KBM-7 (cell line): ENCODE measurements at places on chromosomes 1 and 21.

DNA sequence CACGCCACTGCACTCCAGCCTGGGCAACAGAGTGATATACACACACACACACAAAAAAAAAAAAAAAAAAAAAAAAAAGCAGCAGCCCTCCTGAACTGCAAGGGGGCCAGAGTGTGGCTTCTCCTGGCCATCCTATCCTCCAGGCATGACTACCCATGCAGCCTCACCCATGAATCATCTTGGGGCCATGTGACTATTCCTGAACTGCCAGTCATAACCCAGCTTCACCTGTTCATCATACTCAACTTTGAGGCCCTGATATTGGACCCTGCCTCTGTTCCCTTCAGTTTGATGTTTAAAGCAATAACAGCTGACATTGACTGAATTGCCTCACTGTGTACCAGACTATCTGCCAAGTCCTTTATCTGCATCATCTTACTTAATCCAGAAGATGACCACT lies 2.8 kb upstream of the HPCAL4 start:
- DNase-seq: no peak

- no peak for DNase-seq
Observed at GRCh38 chr1:166302989-166303758, 136.4 kb upstream of the FAM78B start.

DNA sequence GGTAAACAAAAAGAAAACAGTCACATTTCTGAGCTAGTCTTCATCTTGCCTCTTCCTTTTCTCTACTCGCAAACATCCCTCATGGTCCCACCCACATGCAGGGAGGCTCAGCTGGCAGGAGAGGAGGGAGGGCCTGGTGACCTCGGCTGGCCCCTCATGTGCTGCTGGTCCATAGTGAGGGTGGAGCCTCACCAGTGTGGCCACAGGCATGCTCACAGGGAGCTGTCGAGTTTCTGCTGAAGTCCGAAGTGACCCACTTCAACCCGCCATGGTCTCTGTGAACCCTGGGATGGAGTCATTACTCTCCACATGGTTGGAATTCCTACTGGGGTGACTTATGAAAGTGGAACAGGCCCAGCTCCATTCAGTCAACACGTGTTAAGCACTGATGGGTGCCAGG lies 253.4 kb downstream of the RHOU start:
- DNase-seq: no peak

DNA sequence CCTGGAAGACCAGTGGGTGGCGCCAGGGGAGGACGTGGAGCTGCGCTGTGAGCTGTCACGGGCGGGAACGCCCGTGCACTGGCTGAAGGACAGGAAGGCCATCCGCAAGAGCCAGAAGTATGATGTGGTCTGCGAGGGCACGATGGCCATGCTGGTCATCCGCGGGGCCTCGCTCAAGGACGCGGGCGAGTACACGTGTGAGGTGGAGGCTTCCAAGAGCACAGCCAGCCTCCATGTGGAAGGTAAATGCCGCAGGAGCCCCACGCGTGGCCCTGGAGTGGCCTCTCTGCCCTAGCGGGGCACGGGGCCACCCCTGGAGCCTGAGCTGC lies 75.2 kb downstream of the OBSCN start:
- no peak for DNase-seq

DNA sequence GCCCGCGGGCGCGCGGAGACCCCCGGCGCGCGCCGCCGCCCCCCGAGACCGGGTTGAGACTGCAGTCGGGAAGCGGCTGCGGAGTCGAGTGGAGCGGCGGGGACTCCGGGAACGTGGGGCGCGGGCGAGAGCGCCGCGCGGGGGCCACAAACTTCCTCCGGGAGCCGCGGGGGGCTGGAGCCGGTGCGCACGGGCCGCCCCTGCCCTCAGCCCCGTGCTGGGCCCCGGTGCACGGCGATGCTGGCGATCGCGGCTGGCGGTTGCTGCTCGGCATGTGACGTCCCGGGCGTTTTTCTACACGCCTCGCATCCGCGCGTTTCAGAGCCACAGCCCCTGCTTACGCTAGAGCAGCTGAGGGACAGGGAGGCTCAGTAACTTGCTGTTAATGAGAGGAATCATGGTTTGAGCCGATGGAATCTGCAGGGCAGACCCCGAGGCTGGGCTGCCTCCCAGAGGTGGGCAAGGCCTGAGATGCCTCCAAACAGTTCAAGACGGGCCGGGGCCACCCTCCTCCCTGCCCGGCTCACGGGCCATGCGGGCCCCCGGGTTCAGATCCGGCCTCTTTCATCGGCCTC lies 520 bp downstream of the TMEM201 start:
- peak; percentile 34 for DNase-seq

- DNase-seq: no peak
Observed at GRCh38 chr1:97721221-97721620, 199.6 kb downstream of the DPYD start.

DNA sequence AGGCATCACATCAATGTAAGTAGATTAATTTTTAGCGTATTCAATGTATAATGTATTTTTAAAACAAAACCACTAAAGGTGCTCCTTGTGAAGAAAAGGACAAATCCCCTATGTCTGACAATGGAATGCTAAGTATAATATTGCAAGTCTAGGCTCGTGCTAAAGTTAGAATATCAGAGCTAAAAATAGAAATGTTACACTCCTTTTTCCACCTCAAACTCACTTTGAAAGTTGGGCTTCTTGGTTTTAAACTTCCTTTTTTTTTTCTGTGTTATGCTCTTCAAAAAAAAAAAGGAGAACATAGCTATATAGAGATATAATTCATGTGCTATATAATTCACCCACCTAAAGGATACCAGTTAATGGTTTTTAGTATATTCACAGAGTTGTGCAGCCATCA lies 3.6 kb upstream of the SERBP1 start:
- peak; percentile 86 for DNase-seq

GRCh38 chr1:226134170-226135058 lies 52.1 kb downstream of the ACBD3 start:
- DNase-seq: no peak

- no peak for DNase-seq
Observed at GRCh38 chr1:188023206-188023605, 1194.5 kb downstream of the PLA2G4A start.

- DNase-seq: no peak
Observed at GRCh38 chr1:61098906-61099437, 16.6 kb downstream of the NFIA start.

DNA sequence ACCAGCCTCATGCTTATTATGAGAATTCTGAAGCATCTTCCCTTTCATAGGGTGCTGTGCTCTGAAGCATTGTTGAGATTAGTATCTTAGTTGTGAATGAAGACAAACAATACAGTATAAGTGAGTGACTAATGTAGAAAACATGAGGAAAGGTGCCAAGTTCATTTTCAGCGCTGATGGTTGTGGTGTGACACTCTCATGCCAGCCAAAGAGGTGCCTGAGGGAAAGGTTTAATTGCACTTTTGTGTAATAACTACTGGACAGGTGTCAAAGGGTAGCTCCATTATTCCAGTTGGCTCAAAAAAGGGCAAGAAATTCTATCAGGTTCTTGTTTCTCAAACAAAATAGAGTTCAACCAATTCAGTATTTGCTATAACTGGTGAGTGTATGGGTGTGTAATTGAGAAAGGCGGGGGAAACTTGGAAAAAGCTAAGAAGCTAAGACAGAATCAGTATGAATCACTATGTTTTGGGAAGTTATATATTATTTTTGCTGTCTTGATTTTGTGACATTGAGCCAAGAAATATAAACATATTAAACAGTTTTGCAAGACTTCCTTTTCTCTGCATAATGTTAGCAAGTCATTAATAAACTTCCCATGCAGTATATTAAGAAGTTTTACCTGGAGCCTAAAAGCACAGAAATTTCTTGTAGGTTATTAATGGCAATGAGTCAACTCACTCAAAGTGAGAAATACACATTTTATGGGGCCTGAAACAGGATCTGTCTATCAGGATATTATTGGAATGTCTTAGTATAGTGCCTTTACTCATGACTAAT lies 31.8 kb downstream of the KCNK2 start:
- DNase-seq: no peak

DNA sequence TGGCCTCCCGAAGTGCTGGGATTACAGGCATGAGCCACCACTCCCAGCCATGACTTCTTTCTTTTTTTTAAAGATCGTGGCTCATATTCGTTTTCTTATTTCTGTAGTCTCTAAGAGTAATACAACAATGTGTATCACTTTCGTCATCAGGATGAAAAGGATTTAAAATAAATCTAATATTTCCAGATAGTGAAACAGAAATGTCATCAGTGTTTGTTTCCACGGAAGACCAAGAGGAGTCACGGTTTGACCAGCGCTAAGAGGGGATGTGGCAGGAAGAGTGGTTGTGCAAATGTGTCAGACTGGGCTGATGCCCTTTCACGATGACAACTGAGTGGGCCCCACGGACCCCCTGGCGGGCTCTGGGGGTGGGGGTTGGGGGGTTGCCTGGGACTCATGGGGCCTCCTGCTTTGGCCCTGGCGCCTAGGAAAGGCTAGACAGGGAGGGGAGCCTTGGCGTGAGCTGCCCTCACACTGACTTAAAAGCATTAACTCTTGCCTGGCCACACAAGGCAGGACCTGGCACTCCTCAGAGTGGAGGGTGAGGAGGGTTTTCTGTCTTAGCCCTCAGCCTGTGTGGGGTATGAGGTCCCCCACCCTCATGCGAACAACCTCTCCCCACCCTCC lies 8.4 kb downstream of the SOX13 start:
- DNase-seq: no peak

DNA sequence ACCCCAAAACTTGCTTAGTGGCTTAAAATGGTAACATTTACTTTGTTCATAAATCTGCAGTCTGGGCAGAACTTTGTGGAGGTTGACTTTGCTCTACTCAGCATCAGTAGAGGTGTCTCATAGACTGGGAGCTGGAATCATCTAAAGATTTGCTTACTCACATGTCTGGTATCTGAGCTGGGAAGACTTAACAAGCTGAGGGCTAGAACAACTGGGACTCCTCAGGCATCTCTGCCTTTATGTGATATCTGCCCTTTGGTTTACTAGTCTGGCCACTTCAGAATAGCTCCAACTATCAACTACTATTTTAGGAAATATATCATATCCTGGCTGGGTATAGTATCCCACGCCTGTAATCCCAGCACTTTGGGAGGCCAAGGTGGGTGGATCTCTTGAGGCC lies 82.5 kb downstream of the C4BPA start:
- DNase-seq: no peak
